ENCODE measurements at places on chromosomes 11 and 22. TPM values are rescaled to one million over a fixed set of nuclear protein-coding genes. Genes with fewer than 3 reads are reported as not detected.

DNA sequence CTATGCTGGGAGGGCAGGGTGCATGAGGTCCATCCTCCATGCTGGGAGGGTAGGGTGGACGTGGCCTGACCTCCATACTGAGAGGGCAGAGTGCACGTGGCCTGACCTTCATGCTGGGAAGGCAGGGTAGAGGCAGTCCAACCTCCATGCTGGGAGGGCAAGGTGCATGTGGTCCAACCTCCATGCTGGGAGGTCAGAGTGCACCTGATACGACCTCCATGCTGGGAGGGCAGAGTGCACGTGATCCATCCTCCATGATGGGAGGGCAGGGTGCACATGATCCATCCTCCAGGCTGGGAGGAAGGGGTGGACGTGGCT lies 622.2 kb downstream of the BRD1 start:
- DNase-seq = no peak

DNA sequence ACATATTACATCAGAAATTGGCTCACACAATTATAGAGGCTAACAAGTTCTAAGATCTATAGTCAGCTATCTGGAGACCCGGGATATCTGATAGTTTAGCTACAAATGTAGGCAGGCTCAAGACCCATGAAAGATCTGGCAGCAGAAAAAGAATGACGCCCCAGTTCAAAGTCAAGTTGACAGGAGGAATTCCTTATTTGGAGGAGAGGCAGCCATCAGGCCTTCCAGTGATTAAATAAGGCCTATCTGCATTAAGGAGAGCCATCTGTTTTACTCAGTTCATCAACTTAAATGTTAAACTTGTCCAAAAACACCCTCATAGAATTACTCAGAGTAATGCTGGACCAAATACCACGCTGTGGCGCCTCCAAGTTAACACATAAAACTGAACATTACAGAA lies 1402.6 kb downstream of the FAM181B start:
- no peak for DNase-seq

DNA sequence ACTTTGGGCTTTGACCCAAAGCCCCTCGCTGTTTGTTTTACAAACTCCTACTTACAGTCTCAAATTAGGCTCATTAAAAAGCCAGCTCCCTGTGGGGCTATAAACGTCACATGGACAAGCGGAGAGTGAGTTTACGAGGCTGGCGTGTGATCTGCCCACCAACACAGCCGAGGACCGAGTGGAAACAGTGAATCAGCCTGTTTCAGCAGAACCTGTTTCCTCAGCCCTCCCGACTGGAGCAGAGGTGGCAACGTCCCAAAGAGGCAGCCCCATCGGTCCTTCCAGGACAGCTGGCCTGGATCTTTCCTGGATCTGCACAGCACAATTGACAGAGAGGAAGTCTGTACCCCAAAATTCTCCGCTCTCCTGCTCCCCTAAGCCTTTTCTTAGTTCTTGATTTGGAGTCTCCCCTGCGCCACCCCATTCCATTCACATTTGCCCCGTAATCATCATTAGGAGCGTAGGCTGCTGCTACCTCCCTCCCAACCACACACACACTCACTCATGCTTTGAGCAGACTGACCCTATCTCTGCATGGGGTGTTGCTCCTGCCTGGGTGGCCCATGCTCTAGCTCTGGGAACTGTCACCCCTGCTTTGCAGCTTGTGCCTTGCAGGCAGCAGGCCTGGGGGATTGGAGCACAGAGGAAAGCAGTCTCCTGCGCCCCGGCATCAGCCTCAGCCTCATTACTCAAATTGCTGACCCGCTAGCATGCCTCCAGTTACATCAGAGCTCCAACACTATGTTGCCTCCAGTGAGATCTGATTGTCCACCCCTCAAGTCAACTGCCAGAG lies 117.8 kb downstream of the NAT10 start:
- DNase-seq = no peak

DNA sequence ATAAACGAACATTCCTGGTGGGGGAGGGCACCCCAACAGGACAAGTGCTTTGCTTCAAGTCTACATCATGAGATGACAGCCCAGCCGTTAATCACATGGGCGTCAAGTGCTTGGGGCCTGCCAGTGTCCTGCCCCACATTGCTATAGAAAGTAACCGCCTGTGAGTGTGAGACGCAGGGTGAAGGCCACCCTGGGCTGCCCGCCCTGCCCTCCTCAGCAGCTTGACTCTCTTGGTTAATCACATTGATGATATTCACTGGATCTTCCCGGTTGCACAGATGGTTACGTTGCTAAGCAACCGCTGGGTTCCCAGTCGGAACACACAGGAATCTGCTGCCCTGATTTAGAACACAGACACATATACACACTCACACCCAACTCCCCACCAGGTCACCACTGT lies 79.3 kb downstream of the CTTN start:
- no peak for DNase-seq

PATE1 gene
- total RNA-seq = not detected

- no peak for DNase-seq
Measured at GRCh38 chr11:2853997-2854560, 31.5 kb downstream of the CDKN1C start.

DAGLA gene
- total RNA-seq = 4.7 TPM

OR2AT4 gene
- total RNA-seq = not detected

DNA sequence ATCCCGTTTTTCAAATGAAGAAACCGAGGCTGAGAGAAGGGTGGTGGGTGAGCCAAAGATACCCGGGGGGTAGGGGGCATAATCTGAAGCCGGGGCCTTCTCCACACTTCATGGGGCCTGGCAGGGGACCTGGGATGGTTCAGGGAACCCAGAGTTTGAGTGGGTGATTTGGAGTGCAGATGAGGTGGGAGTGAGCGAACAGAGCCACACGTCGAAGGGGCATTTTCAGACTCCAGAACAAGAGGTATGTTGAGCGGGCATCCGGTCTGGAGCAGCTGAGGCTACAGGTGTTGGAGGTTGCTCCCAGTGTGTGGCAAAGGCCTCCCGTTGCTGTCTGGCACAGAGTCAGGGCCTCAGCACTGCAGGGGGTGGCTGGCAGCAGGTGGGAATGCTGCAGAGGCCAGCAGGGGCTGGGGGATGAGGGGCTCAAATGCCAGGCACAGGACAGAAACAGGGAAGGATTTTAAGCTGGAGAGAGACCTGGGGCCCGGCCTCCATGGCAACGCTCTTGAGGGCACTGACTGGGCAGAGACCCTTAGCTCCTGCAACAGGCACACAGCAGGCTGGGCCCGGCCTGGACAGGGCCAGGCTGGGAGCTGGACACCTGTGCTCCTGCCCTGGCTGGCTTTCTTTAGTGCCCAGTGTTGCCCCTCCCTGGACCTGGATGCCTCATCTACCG lies 46.2 kb downstream of the WNT11 start:
- DNase-seq = no peak

DNA sequence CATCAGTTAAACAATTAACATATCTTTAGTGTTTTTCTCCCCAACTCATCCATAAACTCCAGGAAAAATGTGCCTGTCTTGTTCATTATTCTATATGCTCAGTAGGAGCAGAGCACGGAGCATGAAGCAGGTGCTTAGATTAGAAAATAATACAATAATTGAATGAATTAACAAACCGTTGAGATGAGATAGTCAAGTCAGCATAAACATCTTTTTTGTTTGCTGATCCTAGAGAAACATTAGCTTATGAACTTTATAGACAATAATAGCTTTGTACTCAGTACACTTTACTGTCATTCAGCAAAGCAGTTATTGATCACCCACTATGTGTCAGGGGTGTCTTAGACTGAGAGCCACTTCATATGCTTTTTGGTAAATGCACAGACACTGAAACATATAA lies 105.2 kb upstream of the SEZ6L start:
- no peak for DNase-seq

MYOD1 gene
- total RNA-seq = not detected

APOL3 gene
- total RNA-seq = 36.9 TPM

DNA sequence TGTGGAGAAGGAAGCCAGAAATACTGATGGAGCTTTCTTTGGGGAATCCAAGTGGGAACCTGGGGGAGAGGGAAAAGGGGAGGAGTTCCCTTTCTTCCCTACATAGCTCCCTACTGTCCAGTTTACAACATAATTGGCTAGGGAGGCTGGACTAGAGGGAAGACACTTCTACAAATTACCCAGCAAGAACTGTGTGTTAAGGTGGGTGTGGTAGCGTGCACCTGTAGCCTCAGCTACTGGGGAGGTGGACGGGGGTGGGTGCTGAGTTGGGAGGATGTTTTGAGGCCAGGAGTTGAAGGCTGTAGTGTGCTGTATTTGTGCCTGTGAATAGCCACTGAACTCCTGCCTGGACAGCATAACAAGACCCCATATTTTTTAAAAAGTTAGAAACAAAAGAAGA lies 74.0 kb downstream of the NAV2 start:
- no peak for DNase-seq

TYR gene
- not detected for total RNA-seq

SOX10 gene
- total RNA-seq = not detected

GRCh38 chr11:63999349-64000025 lies 13.2 kb downstream of the OTUB1 start:
- no peak for DNase-seq

WT1 gene
- total RNA-seq = not detected

GRCh38 chr11:20027556-20028013 lies 132.7 kb downstream of the DBX1 start:
- no peak for DNase-seq
